ENCODE measurements at places on chromosomes 2 and 18.

GRCh38 chr2:33292981-33293595 lies 183.4 kb upstream of the RASGRP3 start:
- peak; percentile 34 for DNase-seq

- no peak for DNase-seq
Observed at GRCh38 chr2:196941398-196942078, 15.0 kb upstream of the PGAP1 start.

- DNase-seq = no peak
Observed at GRCh38 chr2:36450466-36451196, 95.1 kb downstream of the CRIM1 start.

- DNase-seq = peak; percentile 57
Observed at GRCh38 chr2:237196866-237197618, 111.4 kb downstream of the COPS8 start.

DNA sequence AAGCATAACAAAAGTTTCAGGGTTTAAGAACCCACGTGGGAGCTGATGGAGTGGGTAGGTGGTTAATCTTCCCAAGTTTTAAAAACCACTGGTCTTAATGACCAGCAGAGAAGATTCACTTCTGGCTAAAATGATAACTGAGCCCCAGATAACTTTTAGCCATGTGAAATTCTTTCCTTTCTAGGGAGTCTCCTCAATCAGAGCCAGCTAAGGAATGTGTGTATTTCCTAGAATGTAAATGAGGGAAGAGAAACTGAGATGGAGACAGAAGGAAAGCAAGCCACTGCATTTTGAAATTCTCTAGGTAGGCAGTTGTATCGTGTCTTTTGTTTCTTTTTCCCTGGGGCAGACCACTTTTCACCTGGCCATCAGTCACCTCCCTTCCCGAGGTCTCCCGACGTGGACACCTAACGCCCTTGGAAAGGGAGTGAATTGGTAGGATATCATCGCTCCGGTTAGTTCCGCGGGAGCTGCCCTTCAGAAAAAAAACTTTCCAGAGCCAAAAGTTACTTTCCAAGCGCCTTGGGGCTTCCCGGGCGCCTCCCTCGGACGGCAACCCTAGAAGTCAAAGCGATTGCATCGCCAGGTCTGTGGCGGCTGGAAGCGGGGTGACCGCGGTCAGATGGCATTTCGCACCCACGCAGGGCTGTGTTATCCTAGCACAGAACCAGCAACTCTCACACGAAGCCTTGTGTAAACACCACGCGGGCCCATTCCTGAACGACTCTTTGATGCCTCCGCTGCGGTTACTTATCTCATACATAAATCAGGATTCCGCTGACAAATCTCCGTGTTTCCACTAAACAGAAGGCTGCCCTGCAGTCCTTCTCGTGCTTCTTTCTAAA lies 1.3 kb downstream of the COLEC12 start:
- no peak for DNase-seq

DNA sequence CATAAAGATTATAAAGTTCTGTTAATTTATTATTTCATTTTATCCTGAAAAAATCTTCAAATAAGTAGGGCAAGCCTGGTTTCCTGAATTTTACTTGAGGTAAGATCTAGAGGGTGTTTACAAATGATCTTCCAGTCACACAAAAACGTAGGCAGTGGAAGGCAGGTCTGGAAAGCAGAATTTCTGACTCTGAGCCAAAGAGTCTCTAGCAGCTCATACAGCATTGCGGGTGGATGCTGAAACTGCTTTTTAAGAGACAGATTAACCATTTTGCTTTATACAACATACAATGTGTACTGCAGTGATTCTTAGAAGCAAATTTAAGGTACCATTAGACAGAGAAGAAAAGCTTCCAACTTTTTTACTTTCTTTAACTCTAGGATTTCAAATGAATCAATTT lies 117.0 kb downstream of the FTCDNL1 start:
- no peak for DNase-seq

DNA sequence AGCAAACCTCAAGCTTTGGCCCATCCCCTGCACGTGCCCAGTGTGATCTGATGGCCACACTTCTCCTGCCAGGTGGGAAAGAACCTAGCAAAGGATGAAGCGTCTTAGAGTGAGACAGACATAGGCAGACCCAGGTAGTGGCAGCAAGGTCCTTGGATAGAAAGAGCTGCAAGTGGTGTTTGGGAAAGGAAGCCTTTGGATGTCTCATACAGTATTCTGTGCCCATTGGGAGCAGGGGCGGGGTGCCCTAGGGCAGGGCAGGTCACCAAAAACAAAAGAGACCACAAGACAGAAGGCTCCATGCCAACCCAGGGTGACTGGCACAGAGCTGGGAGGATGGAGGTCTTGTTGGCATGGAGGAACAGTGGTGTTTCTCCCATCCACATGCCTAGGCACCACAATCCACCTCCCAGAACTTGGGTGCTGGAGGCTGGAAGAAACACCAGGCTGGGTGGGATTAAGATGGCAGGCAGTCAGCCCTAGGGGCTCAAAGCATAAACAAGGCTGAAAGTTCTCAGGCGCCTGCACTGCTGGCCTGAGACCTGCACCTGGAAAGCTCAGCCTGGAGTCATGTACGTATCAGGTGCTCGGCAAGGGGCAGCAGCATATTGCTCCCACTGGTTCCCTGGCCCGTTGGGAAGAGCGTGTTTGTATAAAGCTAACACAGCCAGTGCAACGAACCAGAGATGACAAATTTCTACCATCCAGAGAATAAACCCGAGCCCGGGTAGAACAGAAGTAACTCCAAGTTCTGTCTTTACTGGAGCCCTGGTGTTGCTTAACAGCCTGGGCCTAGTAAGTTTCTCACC lies 52.9 kb downstream of the CRACDL start:
- DNase-seq = no peak

- DNase-seq = no peak
Observed at GRCh38 chr2:231597014-231597611, 4.4 kb downstream of the TEX44 start.

- DNase-seq = no peak
Observed at GRCh38 chr2:174972924-174973323, 32.3 kb downstream of the CHN1 start.

- DNase-seq = no peak
Observed at GRCh38 chr2:221484761-221485502, 87.2 kb downstream of the EPHA4 start.

- peak; percentile 85 for DNase-seq
Observed at GRCh38 chr2:124027182-124027581, 2.1 kb downstream of the CNTNAP5 start.

GRCh38 chr2:189426886-189427285 lies 14.4 kb upstream of the WDR75 start:
- no peak for DNase-seq

DNA sequence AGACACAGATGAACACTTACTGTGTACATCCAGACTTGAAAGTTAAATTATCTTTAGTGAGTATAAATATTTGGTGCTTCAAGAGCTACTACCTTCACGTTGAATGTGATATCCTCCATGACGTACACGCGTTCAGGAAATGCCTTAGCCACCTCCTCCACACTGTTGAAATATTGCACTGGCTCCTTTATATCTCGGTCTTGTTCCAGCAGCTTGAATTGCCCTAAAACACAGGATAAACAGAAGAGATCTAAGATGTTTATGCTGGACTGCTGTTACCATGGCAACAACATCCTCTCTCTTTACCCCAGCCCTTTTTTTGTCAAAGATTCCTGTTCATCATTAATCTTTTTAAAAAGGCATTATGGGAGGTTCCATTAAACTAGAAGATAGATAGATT lies 120.3 kb downstream of the MEP1B start:
- no peak for DNase-seq

DNA sequence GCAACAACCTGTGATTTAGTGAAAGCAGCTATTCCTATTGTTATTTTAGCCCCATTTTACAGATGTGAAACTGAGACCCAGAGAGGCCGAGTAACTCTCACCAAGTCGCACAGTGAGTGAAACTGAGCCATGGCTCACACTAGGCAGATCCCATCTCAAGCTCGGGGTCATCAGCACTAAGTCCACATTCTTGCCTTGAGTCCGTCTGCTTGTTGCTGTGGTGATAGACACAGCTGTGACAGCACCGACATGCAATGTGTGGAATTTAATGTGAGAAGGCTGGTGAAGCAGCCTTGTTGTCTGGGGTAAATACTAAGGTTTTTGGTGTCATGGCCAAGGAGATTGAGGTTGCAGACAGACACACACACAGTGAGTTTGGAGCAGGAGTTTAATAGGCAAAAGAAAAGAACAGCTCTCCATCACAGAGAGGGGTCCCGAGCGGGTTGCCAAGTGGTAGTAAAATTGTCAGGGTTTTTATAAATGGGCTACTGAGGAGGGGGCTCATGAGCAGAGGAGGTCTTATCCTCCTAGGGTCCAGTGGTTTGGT lies 40.2 kb upstream of the GMCL1 start:
- no peak for DNase-seq

GRCh38 chr2:223235986-223236385 lies 184.0 kb downstream of the KCNE4 start:
- DNase-seq = no peak

DNA sequence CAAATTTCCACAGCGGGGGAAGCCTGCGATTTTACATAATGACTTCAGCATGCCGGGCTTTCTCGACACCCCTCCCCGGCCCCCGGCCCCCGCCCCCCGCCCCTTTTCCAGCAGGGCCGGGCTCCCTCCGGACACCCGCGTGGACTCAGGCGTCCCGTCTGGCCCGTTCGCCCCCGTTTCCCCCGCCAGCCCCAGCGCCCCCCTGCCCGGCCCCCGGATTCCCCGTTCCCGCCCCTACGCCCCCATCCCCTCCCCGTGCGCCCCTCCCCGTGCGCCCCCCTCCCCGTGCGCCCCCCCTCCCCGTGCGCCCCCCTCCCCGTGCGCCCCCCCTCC lies 456 bp upstream of the NFATC1 start:
- DNase-seq = no peak

- no peak for DNase-seq
Observed at GRCh38 chr2:233844836-233845235, 9.5 kb downstream of the HJURP start.

- no peak for DNase-seq
Observed at GRCh38 chr2:28615706-28616105, 119.8 kb downstream of the PLB1 start.

- no peak for DNase-seq
Observed at GRCh38 chr18:36862182-36862581, 33.3 kb downstream of the KIAA1328 start.

- no peak for DNase-seq
Observed at GRCh38 chr2:151860210-151860609, 32.0 kb upstream of the ARL5A start.

DNA sequence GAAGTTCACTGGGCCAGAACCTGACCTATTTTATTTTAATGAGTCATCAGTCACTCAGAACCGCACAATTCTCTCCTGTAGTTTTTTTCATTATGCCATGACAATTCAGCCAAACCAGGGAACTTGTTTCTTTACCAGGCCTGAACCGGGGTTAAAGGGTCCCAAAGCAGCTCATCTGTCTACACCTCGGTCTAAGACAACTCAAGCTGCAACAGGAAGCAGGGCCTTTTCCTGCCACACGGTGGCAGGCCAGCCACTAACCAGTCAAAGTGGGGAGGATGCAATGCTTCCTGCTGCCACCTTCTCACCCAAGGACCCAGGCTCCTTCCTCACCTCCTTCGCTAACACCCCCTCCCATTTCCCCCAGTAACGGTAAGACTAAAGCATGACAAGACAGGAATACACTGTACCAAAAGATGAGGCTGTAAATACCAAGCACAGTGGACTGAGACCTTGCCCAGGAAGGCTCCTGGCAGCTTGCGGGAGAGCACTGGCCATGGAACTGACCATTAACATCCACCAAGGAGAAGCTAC lies 56.7 kb upstream of the ACKR3 start:
- peak; percentile 2 for DNase-seq

DNA sequence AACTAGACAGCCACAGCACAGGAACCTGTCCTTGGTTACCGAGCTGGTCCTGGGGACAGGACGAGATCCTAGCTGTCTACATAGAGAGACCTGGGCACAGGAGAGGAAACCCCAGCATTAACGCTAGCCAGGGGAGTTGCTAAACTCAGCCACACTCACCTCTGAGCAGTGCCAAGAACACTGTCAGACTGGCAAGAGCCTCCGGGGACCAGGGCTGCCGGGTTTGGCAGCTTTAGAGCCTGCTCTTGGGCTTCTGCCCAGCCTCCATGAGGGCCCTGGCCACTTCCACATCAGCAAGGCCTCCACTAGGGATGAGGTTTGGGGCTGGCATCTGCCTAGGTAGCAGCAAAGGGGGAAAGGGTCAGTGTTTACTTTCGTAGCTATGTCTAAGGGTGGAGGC lies 6.7 kb downstream of the TMBIM1 start:
- peak; percentile 23 for DNase-seq

GRCh38 chr2:65686928-65687521 lies 254.6 kb upstream of the SPRED2 start:
- DNase-seq = no peak

- no peak for DNase-seq
Observed at GRCh38 chr2:205161156-205161839, 521.0 kb upstream of the NRP2 start.

DNA sequence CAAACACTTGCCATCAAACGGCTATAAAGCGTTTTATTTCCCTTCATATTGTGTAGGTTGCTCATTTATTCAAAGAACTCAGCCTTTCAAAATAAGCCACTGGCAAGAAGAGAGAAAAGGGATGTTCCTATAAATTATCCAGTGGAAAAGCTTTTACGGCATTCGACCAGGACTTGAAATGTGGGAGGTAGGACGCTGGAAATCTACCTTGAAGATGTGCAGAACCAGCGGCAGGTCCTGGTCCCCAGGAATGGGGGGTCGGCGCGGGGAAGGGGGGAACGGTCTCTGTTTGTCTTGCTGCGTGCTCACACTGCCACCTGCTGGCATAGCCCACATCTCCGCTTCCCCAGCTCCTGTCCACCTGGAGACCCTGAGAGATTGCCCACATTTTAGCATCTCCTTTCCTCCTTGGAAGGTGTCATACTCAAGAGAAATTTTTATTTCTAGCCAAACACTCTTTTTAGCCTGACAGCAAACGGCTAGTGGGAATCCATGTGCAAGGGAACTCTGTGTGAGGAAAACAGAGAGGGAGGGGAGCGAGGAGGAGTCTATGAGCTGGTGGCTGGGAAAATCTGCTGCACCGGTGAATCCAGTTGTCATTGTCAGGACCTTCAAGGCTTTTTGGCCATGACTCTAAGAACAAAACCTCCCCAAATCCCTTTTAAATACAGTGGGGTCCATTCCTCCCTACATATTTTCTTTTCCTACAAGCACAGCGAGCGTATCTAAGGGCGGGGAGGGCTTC lies 349.0 kb upstream of the PKDCC start:
- peak; percentile 31 for DNase-seq
